Motor neuron (in vitro differentiated cells): ENCODE measurements at places on chromosomes 12 and 14. TPM values are rescaled to one million over a fixed set of nuclear protein-coding genes. Genes with fewer than 3 reads are reported as not detected.

FGF6 gene
- total RNA-seq = not detected in 2 replicates

KLRC2 gene
- total RNA-seq = 0.69 TPM in 1 of 2 replicates, not detected in the other

P2RX2 gene
- total RNA-seq = 0.20 and 0.32 TPM in 2 replicates

AHNAK2 gene
- total RNA-seq = 1.6 and 2.8 TPM in 2 replicates

COX8C gene
- not detected in 2 replicates for total RNA-seq

PRICKLE1 gene
- 36.9 and 57.8 TPM in 2 replicates for total RNA-seq

OR6C2 gene
- total RNA-seq = not detected in 2 replicates

ANO2 gene
- 9.2 and 19.0 TPM in 2 replicates for total RNA-seq

DNA sequence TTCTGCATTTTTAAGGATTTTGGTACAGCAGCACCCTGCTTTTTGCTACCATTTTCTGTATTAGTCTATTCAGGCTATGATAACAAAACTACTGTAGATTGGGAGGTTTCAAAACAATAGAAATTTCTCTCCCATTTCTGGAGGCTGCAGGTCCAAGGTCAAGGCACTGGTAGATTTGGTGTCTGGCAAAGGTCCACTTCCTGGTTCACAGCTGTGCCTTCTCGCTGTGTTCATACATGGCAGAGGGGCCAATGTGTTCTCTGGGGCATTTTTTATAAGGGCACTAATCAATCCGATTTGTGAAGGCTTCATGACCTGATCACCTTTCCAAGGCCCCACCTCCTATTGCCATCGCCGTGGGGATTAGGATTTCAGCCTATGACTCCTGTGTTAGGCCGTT, 268.1 kb upstream of the RTL1 start:
- ATAC-seq = no peak

DNA sequence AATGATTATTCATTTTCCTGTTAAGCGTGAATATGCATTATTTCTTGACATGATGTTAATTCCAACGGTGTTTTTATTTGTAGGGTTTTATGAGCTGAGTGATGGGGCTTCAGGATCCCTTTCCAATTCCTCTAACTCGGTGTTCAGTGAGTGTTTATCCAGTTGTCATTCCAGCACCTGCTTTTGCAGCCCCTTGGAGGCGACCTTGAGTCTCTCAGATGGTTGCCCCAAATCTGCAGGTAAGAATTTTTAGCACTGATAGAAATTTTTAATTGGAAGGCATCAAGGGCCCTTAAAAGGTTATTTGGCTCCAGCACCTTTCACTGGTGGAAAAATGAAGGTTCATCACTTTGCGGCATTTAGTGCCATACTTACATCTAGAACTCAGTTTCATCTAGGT, 3.7 kb downstream of the DACT1 start:
- no peak for ATAC-seq

- no peak for ATAC-seq
These were observed 106.9 kb upstream of the PTPRB start for GRCh38 chr12:70744178-70744577.

DNA sequence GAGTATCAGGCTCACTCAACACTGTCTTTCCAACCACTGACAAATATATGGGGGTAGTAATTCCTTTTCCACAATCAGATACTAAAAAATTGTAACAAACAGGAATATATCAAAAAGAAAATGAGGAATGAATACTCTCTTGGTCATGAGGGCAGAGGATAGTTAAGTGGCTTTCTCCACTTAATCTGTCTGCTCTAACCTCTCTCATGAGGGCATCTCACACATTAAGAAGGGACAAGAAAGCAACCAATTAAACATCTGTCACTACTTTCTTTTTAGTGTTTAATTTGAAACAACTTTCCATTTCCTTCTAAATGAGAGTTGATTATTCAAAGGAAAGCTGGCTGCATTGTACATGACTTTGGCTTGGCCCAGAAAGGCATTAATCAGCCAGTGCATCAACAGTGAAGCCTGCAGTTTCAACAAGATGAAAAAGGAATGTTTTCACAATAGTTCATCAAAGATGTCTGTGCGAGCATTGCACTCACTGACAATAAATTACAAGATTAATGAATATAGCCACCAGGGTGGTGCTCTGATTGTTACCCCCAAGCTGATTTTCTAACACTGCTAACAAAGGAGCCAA, 142.0 kb downstream of the SEC23A start:
- ATAC-seq = no peak

DNA sequence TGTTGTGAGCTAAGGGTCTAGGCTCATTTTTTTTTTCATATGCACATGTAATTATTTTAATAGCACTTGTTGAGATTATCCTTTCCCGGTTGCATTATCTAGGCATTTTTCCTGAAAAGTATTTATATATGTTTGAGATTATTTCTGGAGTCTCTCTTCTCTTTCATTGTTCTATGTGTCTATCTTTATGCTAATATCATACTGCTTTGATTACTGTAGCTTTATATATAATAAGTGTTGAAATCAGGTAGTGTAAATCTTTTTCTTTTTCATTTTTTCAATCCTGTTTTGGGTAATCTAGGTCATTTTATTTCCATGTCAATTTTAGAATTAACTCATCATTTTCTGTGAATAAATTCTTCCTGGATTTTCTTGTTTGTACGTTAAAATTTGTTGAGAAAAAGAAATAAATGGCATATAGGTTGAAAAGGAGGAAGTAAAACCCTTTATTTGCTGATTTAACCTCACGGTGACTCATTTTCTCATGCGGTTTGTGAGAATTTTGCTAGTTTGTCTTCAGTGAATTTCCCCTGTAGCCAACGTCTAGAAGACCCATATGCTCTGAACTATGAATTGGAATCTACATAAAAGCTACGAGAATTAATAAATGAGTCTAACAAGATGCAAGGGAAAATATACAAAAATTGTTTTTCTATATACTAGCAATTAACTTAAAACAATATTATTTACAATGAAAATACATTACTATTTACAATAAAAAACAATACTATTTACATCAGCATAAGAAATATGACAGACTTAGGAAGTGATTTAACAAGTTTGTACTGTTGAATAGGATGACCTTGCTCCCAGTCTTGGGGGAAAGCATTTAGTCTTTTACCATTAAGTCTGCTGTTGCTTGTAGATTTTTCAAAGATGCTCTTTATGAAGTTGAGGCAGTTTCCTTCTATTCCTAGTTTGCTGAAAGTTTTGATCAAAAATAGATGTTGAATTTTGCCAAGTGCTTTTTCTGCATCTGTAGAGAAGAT, 105.0 kb downstream of the SNAPC1 start:
- ATAC-seq = no peak

DNA sequence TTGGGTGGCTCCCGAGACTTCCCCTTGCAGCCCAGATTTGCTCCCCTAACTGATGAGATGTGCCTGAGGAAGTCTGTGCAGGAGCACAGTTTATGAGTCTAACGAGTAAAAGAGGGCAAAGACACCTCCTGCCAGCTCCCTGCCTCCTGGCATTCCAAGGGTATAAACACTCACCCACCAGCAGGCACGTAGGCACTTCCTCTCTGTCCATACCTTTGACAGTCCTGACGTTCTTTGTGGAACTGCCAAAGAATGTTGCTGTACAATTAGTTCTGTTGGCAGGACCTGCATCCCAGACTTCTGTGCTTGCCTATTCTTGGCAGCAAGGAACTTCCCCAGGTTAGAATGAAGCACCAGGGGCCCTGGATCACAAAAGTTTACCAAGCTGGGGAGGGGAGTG, 889.3 kb downstream of the BCL11B start:
- ATAC-seq = no peak

DNA sequence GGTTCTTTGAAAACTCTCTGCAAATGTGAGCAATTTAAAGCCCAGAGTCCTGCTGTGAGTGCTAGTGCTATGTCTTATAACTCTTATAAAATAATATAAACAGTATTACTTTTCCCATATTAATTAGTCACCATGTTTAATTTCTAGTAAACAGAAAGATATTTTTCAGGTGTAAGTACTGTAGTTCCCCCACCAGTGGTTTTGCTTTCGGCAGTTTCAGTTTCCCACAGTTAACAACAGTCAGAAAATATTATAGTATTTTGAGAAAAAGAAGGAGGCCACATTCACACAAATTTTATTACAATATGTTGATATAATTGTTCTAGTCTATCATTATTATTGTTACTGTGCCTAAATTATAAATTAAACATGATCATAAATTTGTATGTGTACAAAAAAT, 800.5 kb downstream of the LRFN5 start:
- no peak for ATAC-seq

DNA sequence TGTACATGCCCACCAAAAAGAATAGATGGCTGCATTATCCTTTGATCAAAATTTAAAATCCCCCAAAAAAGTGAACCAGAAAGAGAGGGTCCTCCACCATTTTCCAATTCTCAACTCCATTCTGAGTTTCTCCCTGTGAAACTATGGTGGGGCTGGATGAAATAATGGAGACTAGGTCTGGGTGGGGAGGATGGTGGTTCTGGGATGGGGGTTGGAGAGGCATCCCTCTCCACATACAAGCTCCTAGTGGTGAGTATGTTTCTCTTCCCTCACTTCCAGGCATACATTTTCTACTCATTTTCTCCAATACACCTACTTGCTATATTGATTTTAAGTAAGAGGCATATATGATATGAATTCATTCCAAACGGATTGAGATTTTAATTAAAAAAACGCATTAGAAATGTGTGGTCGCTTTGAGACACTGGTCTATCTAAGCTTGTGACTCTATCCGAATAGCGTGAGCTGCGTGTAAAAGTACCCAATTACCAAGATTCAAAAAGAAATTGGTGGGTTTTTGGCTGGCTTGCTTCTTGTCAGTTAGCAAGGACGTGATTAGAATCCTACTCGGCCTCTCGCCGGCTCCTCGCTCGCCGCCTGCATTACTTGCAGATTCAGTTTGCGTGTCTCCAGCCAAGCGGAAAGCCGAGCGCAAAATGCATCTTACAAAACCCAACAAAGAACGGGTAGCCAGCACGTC, 3.4 kb downstream of the ASCL1 start:
- peak; percentile 5 for ATAC-seq

DNA sequence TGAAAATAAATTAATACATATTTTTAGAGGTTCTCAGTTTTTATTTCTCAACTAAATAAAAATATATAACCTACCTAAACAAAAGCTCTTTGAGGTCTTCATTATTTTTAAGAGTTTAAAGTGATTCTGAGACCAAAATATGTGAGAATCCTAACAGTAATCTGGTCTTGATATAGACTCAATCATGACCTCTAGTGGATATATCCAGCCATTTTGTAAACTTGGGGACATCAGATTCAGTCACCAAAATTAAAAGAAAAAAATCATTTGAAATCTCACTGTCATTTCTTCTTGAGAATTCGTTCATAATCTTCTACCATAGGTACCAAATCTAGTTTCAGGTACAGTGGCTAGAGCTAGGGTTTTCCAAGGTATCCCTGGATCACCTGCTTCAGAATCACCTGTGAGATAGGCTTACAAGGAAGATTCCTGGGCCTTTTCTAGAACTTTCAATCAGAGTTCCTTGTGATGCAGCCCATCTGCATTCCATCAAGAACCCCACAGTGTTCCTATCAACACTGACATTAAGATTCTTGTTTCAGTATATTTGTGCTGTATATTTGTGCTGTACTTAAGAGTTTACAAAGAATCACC, 214.9 kb downstream of the ADAMTS20 start:
- ATAC-seq = no peak

GRCh38 chr12:68410018-68410660, 78.0 kb upstream of the MDM1 start:
- ATAC-seq = no peak

GRCh38 chr12:85191-85666, 18.7 kb downstream of the IQSEC3 start:
- ATAC-seq = no peak

DNA sequence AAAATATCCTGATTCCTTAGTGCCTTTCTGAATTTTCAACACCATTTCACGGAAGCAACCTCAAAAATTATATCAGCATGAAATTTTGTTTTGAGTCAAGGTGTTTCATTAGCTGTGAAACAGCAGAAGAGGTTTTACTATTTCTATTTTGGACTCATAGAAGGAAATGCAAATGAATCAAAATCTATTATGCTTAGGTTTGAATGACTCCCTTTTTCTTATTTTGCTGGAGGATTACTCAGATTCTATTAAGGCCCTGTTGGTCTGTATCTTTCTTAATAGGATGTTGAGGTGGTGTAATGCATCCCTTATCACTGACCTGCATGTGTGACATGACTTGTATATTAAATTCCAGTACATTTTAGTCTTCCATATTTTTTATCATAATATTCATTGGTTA, 165.8 kb downstream of the TMTC2 start:
- ATAC-seq = no peak

GRCh38 chr12:31362759-31363415, 36.9 kb upstream of the SINHCAF start:
- peak; percentile 92 for ATAC-seq

- ATAC-seq = no peak
These were observed 41.7 kb downstream of the NPAS3 start for GRCh38 chr14:32980178-32980901.

DNA sequence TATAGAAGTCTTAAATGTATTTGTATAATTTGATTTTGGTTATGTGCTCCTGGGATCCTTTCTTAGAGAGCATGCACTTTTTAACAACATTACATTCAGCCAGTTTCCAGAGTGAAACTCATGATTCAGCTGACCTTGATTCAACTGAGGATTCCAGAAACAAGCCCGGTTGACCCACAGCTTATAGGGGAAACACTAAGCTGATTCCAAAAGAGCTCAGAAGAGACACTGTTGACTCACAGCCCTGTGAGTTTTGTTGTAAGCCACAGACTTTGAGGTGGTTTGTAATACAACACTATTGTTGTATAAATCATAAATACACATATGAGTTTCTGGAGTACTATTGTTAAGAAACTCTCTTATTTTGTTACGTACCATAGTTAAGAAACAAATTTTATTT, 133.8 kb upstream of the MGAT4C start:
- ATAC-seq = no peak

- ATAC-seq = no peak
These were observed 841.7 kb downstream of the VRK1 start for GRCh38 chr14:97638864-97639263.

DNA sequence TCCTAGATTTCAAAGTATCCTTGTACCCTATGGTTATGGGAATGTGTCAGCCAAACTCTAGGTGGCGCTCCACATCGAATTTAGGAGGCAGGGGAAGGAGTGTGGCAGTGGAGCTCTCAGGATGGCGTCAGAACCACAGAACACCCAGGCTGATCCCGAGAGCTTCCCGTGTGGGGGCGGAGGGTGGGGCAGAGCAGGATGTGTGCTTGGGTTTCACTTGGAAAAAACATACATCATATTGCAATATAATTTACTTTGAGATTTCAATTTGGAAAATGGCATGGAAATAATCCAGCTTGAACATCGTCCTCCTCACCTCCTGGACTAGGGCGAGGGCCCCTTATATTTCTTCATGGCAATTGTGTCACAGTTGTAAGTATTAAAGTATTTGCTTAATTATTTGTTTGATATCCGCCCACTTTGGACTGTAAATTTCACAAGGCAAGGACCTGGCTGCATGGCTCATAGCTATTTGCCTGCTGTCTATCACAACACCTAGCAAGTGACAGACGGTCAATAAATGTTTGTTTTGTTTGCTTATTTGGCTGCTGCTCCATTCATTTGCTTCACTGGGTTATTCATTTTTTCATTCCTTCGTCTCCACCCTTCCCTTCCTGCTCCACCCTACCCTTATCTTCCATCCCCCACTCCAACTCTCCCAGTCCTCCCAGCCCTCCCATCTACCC, 221.5 kb upstream of the HMGA2 start:
- ATAC-seq = peak; percentile 97
